Inflammatory macrophage treated with lipopolysaccharide for 4 hours (primary cell): ENCODE measurements at places on chromosomes 12 and 14.

DNA sequence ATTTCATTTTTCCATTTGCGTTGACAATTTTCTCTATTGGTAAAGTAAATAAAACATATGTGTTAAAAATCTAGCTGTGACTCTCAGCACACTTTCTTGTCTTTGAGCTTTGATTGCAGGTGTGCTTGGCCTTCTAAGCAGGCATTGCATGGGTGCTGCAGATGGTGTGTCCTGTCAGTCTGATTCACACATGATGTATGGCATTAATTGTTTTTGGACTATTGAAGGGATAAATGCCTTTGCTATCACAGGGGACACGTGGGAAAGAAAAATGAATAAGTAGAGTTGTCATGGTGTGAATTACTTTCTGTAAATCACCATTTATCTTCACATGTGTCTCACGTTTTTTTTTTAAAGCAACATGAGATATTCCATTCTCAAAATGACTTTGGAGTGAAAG is 211.3 kb upstream of the NAV3 start:
- DNase-seq: no peak

DNA sequence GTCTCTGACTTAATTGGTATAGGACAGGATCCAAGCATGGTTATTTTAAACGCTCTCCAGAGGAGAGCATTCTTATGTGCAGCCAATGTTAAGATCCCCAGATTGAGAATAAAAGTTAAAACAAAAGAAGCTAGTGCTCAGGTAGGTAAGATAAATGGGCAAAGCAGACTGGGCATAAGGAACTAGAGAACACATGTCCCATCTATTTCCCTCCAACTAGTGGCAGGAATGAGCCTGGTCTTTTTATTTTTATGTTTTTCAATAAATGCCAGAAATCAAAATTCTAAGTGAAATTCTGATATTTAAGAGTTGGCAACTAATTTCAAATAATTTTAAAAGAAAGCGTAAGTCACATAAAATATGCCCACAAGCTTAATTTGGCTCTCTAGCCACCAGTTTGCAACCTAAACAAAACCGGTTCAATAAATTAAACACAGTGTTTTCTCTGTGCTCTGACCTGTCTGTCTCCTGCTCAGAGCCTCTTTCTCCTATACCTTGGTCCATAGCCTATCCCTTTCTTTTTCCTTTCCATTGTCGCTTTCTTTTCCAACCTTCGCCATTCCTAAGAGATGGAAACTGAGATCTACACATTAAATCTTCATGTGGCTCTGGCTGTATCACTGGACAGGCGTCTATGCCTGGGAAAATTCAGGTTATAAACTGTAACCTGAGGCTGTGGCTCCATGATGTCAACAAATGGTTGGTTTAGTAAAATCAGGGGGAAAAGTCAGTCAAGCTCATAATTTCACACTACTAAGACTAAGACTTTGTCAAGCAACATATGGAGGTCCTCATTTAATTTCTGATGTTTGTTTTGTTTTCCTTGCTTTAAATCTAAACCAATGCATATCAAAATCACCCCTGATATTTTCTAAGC is 5.5 kb downstream of the SLC38A1 start:
- DNase-seq: no peak

DNA sequence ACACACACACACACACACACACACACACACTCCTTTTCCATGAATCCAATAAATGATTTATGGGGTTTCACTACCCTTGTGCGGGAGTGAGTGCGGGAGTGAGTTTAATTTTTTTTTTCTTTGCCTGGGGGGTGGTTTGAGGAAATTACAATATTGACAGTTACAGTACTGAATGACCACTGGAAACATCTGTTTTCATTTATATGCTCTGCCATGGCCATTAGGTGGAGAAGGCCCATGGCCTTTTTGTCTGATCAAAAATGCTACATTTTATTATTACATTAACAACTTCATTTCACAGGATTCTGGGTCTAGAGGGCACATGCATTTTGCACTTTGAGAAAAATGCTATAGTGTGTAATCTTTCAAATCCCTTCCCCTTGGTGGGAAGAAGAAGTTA is 5.9 kb downstream of the TBX3 start:
- no peak for DNase-seq

GRCh38 chr14:20516921-20517320 is 11.6 kb downstream of the RNASE10 start:
- DNase-seq: no peak

GRCh38 chr12:105878964-105879363 is 259.8 kb downstream of the NUAK1 start:
- DNase-seq: no peak

- DNase-seq: no peak
Measured at GRCh38 chr12:64566831-64567517, 43.3 kb upstream of the RASSF3 start.

- DNase-seq: no peak
Measured at GRCh38 chr12:93991829-93992461, 156.4 kb upstream of the PLXNC1 start.

GRCh38 chr14:83164591-83164990 is 1630.9 kb upstream of the SEL1L start:
- no peak for DNase-seq
